ENCODE measurements at places on chromosomes 2 and 18. TPM values are rescaled to one million over a fixed set of nuclear protein-coding genes. Genes with fewer than 3 reads are reported as not detected.
A peak's percentile ranks its signal among the peaks of the same experiment; 100 is the strongest.

RTP5 gene
- total RNA-seq, result not detected

- DNase-seq, result no peak
Measured at GRCh38 chr2:56444339-56444738, 260.5 kb downstream of the CCDC85A start.

KCNG2 gene
- not detected for total RNA-seq

BMP10 gene
- not detected for total RNA-seq

HSPE1 gene
- total RNA-seq, result 149 TPM

PIEZO2 gene
- not detected for total RNA-seq

DNA sequence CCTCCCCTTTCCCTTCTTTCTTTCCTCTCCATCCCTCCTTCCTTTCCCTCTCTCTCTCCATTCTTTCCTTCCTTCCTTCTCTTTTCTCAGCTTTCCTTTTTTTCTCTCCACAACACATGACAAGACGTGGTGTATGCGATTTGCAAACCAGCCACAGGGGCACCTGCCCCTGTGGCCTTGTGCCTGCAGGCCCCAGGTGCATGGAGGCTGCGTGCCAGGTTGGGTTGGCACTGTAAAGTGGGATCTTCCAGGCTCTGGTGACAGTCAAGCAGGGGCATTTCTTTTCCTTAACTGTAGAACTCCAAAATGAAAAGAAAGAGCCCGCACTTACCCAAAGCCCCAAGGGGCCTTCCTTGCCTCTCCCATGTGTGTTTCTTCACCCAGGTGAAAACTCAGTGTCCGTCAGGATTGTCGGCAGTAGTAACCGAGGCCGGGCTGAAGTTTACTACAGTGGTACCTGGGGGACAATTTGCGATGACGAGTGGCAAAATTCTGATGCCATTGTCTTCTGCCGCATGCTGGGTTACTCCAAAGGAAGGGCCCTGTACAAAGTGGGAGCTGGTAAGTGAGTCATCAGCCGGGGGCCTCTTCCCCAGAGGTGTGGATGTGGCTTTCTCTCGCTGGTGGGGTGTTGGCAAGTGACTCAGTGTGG is 50.9 kb downstream of the MARCO start:
- peak; percentile 42 for DNase-seq

DNA sequence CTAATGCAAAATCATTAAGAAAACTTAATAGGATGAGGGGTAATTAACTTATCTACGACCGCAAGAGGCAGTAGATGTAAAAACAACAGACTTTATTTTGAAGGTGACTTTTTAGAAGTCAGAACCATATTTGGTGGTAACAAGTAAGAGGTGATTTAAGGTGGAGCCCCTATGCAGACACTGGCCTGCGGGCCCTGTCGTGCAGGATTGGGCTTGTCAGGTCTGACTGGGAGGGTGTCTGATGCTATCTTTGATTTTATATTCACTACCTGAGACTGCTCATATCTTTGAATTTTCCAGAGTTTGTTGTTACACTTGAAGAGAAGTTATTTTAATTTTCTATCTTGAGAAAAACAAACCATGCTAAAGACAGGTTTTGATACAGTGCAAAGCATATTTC is 29.1 kb upstream of the SCLY start:
- DNase-seq, result no peak

DNA sequence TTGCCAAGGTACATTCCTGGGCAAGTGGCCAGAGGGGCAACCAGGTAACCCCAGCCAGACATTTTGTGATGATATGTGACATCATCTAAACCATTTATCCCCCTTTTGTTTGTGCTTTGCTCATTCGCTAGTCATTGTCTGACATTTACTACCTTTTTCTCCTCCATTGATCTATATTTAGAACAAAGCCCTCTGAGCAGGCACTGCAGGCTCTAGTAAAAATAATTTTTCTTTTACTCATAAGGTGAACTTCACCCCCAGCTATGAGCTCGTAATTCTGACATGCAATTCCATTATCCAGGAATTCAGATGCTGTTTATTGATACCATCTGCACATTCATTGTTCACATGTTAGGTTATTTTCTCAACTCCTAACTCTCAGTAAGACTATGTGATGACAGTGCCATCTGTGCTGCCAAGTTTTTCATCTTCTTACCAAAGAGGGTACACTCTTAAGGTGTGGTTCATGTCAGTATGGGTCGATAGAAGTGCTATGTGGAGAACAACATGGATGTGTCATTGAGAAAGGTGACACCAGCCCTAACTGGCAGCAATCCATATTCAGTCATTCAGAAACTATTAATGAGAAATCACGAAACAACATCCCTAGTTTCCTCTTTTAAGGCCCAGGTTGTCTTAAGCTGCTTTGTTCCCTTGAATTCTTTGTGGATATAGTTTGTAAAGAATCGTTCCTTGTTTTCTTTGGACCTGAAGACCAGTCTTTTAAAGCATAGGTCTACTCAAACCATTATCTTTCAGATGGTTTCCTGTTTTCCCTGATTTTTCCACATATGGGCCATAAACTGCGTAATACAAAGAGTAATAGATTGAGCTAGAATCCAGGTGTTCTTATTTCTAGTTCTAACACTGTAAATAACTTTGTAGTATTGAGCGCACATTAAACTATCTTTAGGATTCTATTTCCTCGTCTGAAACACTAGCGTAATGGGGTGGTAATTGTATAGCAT is 978.1 kb upstream of the CDH2 start:
- no peak for DNase-seq

GRCh38 chr2:47072728-47073191 is 82.3 kb downstream of the STPG4 start:
- no peak for DNase-seq
